ENCODE measurements at places on chromosomes 1 and 21.
A peak's percentile ranks its signal among the peaks of the same experiment; 100 is the strongest.

- DNase-seq = no peak
Observed at GRCh38 chr1:44842862-44843655, at the start of gene PTCH2. Gene PTCH2 (minus strand): TSS chr1:44843253. CDS start chr1:44842932, 321 bp downstream.

GRCh38 chr1:153550827-153551500 lies 1.9 kb upstream of the S100A3 start:
- no peak for DNase-seq

- DNase-seq = no peak
Observed at GRCh38 chr1:19650416-19651140, 6.5 kb downstream of the NBL1 start.

GRCh38 chr21:25735646-25736597 lies 1.1 kb downstream of the GABPA start:
- DNase-seq = peak; percentile 52

GRCh38 chr1:978069-978834 lies 3.6 kb downstream of the PERM1 start:
- DNase-seq = no peak

- no peak for DNase-seq
Observed at GRCh38 chr21:41080485-41081121, 87.4 kb upstream of the BACE2 start.

DNA sequence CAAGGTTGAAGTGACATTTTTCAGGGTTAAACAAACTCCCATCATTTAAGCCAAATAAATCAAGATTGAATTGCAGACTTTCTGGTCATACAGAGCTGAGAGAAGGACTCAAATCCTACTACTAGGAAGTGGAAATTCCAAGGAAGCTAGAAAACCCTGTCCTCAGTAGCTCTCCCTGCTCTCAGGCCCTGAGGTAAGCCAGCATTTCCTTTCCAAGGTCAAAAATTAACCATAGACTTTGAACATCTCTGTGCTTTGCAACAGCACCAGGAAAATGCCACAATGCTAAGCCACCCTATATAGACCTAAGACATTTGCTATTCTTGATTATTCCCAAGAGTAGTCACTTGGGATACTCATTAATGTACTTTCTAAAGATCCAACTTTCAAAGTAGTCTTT lies 45.1 kb downstream of the LUZP1 start:
- no peak for DNase-seq

GRCh38 chr1:76547916-76548315 lies 319.4 kb upstream of the ST6GALNAC5 start:
- no peak for DNase-seq

GRCh38 chr1:161702250-161702649 lies 4.8 kb upstream of the FCRLA start:
- no peak for DNase-seq

GRCh38 chr1:36594023-36594422 lies 111.3 kb upstream of the CSF3R start:
- DNase-seq = no peak

GRCh38 chr1:234866007-234866866 lies 256.3 kb upstream of the IRF2BP2 start:
- peak; percentile 8 for DNase-seq

GRCh38 chr1:201845331-201846083 lies 16.6 kb downstream of the IPO9 start:
- DNase-seq = no peak

- DNase-seq = no peak
Observed at GRCh38 chr1:54335011-54335754, 71.0 kb downstream of the SSBP3 start.

All from stimulated activated CD8-positive, alpha-beta memory T cell treated with anti-CD3 and anti-CD28 coated beads, Interleukin-7, amount 100 ng/mL, for 4 hours (primary cell).